ENCODE measurements at places on chromosomes 6 and 20.

- no peak for DNase-seq
These were observed 21.8 kb downstream of the PHIP start for GRCh38 chr6:79056226-79056625.

DNA sequence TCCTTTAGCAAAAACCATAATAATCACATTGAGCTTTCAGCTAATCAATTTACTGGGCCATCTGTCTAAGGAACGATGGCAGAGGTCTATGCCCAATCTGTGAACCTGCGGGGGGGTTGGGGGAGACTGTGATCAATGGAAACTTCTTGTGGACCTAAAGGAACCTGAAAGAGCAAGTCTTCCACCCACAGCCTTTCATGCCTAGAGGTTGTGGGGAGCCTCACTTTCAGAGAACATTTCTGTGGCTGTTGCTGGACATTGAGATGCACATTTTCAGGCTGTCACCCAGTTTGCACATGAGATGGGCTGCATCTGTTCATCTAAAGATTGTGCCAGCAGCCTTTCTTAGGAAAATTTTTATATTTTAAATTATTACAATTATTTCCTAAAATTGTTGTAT is 310.0 kb upstream of the SPTLC3 start:
- DNase-seq = no peak

DNA sequence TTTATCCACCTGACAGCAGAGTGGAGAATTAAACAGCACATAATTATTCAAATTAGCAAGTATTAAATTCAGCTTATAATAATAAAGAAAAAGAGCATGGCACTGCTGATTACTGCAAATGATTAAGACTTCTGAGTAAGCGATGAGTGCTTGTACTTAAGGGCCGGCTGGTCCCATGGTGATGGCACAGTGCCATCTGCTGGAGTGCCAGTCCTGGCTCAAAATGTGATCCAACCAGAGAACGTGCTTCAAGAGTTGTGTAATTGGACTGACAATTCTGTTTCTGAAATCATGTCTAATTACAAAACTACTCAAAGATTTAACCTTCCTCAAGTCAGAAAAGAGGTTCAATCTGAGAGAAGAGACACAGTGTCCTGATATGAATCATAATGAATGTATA is 181.6 kb upstream of the RGS17 start:
- peak; percentile 49 for DNase-seq

DNA sequence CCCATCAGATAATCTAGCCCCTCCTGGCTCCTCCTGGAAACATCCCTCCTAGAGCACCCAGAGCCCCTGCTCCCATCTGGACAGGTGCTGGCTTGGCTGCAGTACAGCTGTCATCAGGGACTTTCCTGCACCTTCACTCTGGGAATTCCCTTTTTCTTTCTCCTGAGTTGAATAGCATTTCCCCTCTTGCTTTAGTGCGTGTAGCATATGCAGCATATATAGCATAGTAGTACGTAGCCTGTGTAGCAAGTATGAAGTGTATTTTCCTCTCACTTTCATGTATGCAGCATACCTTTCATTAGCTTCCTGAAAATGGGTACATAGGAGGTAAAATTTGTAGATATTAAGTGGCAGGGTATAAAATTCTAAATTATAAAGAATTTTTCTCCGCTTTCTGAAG is 352.9 kb downstream of the ESR1 start:
- DNase-seq = no peak

- no peak for DNase-seq
These were observed 146.5 kb upstream of the COL21A1 start for GRCh38 chr6:56393615-56394612.

- no peak for DNase-seq
These were observed 210.8 kb downstream of the ARHGAP18 start for GRCh38 chr6:129498950-129499842.

DNA sequence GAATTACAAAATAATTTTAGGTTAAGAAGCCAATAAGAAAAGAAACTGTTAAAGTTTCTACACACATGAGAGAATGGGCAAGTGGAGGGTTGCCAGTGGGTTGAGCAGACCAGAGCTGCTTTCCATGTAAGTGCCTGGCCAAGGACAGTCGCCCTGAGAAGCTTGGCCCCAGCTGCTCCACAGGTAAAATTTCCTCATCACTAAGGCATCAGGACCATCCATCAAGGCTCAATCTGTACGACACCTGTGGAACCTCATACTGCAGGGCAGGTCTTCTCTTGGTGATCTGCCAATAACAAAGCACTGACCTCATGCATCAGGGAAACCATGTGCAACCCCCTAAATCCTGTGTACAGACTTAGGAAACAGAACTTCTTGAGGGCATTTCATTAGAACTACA is 115.4 kb downstream of the INSM1 start:
- DNase-seq = no peak

Measured in Right ventricle myocardium superior (tissue), 1 donor.